AG04450 (cell line): ENCODE measurements at places on chromosomes 5 and 9. TPM values are rescaled to one million over a fixed set of nuclear protein-coding genes. Genes with fewer than 3 reads are reported as not detected.

- no peak for DNase-seq
These were observed 62.5 kb upstream of the DNAH5 start for GRCh38 chr5:14006823-14007520.

The HK3 gene
- not detected in 2 replicates for polyA plus RNA-seq

- no peak for DNase-seq
These were observed 149.6 kb upstream of the C9orf72 start for GRCh38 chr9:27722866-27723265.

DNA sequence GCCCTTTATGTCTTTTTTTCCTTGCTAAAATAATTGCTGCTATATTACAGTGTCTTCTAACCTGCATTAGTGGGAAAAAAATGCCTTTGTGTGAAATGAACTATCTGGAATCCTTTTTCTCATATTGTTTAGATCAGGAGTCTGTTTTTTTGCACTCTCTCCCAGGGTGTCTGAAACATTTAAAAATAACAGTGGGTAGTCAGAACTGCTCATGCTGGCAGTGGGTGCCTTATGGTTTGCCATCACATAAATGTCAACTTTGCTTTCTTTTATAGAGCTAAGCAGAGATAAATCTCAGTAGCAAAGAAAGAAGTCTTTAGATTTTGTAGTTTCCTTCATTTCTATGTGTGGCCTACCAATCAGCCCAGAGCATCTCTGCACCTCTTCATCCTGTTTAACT, 347.8 kb upstream of the RGMB start:
- no peak for DNase-seq

GRCh38 chr5:158669275-158669674, 430.4 kb downstream of the EBF1 start:
- DNase-seq = no peak

- no peak for DNase-seq
These were observed 51.9 kb upstream of the NEK6 start for GRCh38 chr9:124205686-124206352.

The FBP2 gene
- not detected in 2 replicates for polyA plus RNA-seq

GRCh38 chr5:51651889-51652288, 268.6 kb downstream of the ISL1 start:
- DNase-seq = no peak

DNA sequence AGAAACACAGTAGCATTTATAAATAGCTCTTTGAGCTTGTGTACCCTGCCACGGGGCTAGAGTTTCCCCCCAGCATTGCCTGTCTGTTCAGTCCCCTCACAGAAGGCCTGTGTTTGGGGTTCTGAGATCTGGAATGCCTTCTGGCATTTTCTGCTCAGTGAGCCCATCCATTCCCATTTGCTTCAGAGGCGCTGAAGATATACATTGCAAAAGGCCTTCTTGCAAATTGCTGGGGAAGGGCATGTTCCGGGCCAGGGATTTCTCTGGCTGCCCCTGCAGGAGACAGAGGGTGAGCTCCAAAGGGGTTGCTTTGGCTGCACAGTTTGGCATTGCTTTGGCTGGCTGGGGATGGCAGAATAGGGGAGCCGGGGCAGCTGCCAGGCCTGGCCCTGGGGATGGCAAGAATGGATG, 308.4 kb downstream of the MSX2 start:
- DNase-seq = no peak

GRCh38 chr9:104958751-104959150, 30.8 kb upstream of the ABCA1 start:
- no peak for DNase-seq

The FAM151B gene
- 3.3 and 4.6 TPM in 2 replicates for polyA plus RNA-seq

- no peak for DNase-seq
These were observed 11.2 kb downstream of the ENC1 start for GRCh38 chr5:74629326-74629725.

GRCh38 chr9:112503170-112503569, 16.5 kb downstream of the KIAA1958 start:
- no peak for DNase-seq

DNA sequence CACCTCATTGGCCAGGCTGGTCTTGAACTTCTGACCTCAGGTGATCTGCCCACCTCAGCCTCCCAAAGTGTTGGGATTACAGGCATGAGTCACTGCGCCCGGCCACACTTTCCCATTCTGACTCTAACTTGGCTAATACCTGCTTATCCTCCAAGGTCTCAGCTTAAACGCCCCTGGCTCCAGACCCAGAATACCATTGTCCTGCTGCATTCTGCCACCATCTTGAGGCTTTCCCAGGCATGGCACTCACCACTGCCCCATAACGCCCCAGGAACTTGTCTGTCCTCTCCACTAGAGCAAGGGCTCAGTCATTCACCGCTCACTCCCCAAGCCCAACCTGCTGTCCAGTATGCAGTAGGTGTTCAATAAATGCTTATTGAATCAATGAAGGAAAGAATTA, 39.8 kb downstream of the CAMK2A start:
- DNase-seq = no peak

- no peak for DNase-seq
These were observed 1935.0 kb downstream of the EFNA5 start for GRCh38 chr5:105735704-105736103.

GRCh38 chr9:106535439-106535838, 327.5 kb upstream of the ZNF462 start:
- no peak for DNase-seq

The POLR3G gene
- polyA plus RNA-seq = 4.7 and 7.3 TPM in 2 replicates

- DNase-seq = no peak
These were observed 16.5 kb downstream of the HSDL2 start for GRCh38 chr9:112396416-112396815.

DNA sequence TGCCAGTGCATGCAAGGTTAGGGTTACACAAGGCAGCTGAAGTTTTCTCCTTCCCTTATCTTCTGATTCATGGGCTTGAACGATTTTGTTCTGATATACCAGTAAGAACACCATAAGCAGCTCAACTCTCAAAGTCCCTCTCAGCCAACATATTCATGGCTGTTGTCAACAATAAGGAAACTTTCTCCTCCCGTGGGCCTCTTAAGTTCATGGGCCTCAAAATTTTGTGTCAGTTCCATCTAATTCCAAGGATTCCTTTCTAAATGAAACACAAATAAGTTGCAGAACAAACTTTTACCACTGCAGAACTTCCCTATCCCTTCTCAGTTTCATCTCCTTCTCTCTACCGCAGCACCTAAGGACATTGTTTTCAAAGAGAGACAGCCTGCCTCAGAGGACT, 23.6 kb upstream of the CAST start:
- DNase-seq = no peak

The NIM1K gene
- polyA plus RNA-seq = 0.72 and 0.83 TPM in 2 replicates

DNA sequence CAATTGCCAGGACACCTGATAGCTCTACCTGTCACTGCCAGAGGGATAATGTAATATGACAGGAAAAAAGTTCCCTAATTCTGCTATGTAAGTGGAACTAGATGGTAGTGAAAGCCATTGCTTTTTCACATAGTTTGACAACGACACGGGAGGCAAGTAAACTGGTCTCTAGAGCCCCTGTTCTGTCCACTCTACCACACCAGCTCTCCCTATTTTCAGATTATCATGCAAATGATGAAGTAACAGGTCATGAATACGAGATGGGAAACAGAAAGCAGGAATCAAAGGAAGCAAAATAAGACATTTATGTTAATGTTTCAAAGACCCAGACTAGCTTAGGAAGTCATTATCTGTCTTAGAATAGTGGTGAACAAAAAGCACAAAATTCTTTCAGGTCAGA, 56.2 kb downstream of the TAF11L14 start:
- DNase-seq = no peak

DNA sequence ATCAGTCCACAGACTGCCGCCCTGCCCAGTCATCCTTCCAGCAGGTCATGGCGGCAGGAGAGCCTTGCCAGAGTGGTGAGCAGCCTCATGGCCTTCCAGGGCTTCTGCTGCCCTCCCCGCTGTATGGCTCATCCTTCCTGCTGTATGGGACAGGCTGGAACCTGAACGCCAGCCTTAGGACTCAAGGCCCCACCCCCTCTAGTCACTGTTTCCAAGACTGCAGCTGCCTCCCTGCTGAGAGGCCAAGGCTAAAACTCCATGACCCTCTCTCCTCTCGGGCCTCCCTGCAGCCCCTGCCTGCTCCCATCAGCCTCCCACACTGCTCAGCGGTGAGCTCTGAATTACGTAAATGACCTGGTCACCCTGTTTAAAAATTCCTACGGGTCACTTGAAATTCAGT, 227.5 kb downstream of the AGTPBP1 start:
- DNase-seq = no peak

The GDA gene
- not detected in 2 replicates for polyA plus RNA-seq

DNA sequence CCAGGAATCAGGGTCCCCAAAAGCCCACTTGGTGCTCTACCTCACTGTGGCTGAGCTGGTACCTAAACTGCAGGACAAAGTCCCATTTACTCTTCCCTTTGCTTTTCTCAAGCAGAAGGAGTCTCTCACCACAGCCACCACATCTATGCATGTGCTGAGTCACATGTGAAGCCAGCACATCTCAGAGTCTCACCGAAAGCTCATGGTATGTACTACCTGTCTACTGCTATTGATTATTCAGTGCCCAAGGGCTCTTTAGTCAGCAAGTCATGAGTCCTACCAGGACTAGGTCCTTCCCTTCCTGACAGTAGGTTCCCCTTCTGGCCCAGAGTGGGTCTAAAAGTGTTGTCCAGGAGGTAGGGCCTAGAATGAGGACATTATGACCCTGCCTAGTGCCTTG, 130.7 kb upstream of the NTRK2 start:
- DNase-seq = no peak

The ERBIN gene
- polyA plus RNA-seq = 43.4 and 64.8 TPM in 2 replicates

The FOXD4L5 gene
- not detected in 2 replicates for polyA plus RNA-seq

The C1QTNF2 gene
- polyA plus RNA-seq = 1.1 TPM in 2 replicates

The QRFP gene
- not detected in 2 replicates for polyA plus RNA-seq

DNA sequence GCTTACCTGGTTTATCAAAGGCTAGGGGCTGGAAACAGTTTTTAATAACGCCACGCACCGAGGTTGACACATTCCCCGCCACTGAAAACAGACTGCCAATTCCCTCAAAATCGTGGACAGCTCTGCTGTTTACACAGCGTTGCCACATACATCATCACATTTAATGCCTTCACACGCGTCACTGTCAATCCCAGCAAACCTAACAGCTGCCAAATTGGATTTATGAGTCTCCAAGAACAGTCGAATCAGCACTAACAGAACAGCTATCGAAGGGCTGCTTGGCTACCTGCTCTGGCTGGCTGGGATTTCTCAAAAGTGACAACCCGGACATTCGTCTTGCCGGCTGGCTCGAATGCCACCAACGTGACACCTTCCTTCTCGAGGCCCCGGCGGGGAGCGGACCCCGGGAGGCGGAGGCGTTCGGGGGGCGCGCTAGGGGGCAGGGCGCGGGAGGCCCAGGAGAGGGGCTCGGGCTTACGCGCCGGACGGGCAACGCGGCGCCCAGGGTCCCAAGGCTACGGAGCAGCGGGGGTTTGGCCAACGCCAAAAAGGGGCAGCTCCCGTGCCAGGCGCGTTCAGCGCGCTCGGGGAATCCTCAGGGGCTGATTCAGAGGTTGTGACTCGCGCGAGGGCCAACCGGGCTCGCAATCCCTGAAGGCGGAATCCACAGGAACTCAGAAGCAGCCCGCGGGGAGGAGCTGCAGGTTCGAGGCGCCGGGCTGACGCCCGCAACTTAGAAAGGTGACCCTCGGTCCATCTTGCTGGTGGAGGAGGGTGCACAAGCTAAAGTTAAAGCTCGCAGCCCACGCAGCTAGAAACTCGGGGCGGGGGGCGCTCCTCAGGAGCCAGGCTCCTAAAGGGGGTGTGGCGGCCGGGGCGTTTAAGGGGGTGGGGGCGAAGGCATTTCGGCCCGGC, 1.2 kb downstream of the CDC14B start:
- no peak for DNase-seq

The FREM1 gene
- not detected in 2 replicates for polyA plus RNA-seq

The C7 gene
- polyA plus RNA-seq = 14.4 and 17.1 TPM in 2 replicates

DNA sequence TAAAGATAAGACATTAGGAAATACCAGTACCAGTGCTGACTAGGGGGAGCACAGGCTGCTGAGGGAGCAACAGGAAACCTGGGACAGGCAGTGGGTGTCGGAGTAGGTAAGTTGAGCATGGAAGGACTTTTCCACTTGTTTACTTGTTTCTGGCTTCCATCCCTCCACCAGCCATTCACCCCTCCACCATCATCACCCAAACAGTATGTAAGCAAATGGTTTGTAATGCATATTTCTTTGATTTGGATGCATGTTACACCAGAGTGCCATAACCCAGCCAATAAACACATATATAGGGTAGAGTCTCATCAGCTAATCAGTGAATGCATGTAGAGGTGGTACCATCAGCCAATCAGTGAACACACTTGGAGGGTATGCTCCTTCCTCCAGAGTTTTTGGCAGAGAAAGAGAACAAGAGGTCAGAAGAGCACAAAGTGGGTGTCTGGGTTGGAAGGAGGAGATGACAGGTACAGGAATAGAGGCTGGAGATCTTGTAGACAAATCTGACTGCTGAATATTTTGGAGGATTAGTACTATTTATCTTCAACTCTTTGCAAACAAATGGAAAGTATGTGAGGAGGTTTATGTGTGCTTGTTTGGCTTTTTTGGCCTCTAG, 37.7 kb upstream of the PDE8B start:
- DNase-seq = no peak

The C5orf58 gene
- not detected in 2 replicates for polyA plus RNA-seq

The IRGM gene
- polyA plus RNA-seq = not detected in 2 replicates

GRCh38 chr9:23850690-23851629, 24.9 kb upstream of the ELAVL2 start:
- no peak for DNase-seq

GRCh38 chr5:128870373-128870772, 94.9 kb upstream of the SLC27A6 start:
- no peak for DNase-seq

GRCh38 chr5:161278739-161279660, 267.5 kb downstream of the GABRB2 start:
- DNase-seq = no peak

DNA sequence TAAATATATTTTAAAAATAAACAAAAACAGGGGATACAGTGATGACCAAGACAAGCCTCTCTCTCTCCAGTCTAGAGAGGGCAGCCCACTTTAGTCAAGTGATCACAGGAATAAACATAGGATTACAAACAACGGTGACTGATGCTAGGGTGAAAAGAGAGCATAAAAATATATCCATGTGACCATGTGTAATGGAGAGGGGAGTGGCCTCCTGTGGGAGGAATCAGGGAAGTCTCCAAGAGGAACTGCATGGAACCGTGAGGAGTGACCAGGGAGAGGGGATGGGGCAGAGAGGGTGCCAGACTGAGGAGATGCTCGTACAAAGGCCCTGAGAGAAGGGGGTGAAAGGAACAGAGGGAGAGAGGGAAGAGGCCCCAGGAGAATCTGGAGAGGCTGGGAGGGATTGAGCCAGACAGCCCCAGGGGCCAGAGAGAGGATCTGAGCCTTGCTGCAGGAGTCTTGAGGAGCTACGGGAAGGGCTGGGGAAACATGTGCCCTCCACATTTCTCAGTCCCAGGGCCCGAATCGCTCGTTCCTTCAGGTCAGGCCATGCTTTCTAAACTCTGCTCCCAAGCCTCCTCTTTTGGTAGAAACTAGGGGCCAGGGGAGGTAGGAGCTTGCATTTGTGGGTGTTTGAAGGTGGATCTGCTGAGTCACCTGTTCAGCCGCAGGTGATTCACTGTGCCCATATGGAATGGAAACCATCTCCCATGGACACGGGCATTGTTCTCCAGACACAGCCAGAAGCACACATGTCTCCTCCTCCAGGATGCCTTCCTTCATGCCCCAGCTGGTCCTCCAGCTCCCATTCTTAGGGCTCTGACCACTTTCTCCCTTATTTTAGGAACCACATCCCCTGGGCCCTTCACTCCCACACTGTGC, 63.8 kb downstream of the PAX5 start:
- no peak for DNase-seq

- no peak for DNase-seq
These were observed 51.6 kb downstream of the F2RL2 start for GRCh38 chr5:76571559-76571958.

GRCh38 chr9:125074976-125075375, 68.4 kb downstream of the SCAI start:
- DNase-seq = no peak

The PCDHB7 gene
- polyA plus RNA-seq = 0.61 and 0.62 TPM in 2 replicates
